ENCODE measurements at places on chromosomes 2 and 18.

- no peak for DNase-seq
Observed at GRCh38 chr2:201093573-201093972, 21.8 kb downstream of the NDUFB3 start.

DNA sequence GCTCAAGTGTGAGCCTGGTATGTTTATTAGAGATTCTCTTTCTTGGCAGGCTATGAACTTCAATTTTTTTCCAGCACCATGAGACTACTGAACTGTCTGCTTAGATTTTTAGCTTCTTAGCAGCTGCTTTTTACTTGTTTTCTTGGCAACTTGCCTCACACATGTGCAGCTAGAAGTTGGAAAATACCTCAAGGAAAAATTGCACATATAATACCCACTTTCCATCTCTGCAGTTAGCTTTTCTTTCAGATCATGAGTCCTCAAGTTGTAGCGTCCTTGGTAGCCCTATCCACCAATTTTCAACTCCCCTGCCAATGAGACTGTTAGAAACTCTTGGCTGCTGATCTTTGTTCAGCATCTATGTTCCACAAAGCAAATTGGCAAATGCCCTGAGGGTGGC is 302.1 kb downstream of the HRH4 start:
- no peak for DNase-seq

DNA sequence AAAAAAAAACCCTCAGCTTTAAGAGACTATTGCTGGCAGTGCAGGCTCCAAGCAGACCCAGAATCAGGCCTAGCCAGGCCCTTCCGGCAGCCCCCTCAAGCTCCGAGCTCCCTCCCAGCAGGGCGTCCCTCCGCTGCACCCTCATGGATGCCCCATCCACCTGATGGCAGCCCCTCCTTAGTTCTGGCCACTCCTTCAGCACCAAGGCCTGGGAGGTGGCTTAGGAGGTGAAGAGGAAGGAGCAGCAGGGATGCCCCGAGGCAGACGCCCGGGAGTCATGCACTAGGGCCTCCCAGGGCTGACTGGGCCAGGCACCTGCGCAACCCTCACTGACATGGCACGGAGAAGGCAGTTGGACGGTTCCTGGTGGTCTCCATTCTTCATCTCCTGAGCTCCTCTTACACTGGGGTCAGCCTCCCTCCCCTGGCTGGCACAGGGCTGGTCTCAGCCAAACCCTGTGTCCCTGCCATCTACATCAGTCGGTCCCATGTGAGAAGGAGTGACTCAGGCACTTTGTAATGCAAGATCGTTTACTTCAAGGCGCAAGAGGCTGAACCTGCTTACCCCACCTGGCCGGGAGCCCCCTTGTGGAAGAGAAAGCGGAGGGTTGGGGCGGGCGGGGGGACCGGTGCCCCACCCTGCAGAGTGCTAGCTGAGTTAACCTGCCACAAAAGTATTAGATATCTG is 53.5 kb upstream of the ID2 start:
- DNase-seq: no peak

GRCh38 chr2:11385216-11385615 is 40.8 kb upstream of the ROCK2 start:
- no peak for DNase-seq

- DNase-seq: no peak
Observed at GRCh38 chr2:15797231-15797938, 143.0 kb upstream of the MYCN start.

- DNase-seq: no peak
Observed at GRCh38 chr2:134765987-134766386, 47.2 kb upstream of the TMEM163 start.

DNA sequence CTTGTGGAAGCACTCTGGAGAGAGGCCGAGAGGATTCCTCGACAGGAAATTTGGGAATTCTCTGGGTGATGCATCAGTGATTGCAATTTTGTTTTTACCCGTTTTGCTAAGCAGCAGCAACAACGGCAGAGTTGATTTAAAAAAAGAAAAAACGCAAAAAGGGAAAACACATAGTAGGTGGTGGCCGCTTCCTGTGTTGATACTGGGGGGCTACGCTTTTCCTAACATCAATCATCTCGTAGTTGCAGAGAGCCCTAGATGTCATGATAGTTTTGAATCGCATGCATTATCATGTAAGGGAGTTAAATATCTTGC is 271 bp upstream of the RBM43 start:
- no peak for DNase-seq

DNA sequence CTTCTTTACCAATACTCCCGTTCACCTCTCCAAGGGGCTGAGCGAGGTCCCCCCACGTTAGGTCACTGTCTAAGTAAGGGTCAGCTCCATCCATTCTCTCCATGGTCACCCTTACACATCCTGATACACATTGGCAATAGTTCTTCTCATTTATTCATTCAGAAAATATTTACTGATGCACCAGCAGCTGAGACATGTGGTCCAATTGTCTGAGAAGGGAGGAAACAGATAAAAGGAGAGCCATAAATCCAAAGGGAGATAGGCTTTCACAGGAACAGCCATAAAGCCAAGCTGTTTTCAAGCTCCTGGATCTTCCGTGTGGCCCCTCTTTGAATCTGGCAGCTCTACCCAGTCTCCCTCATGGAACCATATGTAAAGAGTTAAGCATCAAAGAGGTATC is 121.2 kb downstream of the TXNL1 start:
- DNase-seq: no peak

DNA sequence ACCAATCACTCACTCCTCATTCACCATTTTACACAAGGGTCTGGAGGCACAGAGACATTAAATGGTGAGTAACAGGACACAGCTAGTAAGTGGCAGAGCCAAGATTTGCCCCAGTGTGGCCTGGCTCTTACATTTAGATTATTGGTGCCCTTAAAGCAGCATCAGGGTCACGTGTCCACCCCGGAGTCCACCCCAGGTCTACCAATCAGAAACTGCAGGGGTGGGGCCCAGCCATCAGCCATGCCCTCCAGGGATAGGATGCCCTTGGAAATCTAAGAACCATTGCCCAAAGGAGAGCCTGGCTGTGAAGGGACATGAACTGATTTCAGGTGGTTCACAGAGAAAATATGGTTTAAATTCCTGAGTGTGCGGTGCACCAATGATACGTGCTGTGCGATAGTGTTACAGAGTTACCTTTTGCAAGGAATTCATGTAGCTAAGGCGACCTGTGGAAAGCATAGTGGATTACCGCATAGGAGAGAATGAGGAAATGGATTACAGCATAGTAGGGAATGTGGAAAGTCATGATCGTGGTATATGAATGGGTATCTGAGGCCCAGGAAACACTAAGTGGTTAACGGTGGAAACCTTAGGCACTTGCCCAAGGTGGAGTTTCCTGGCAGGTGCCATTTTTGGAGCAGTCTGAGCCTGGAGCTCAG is 17.8 kb downstream of the IGFBP5 start:
- DNase-seq: no peak
